ENCODE measurements at places on chromosomes 4 and X.
A peak's percentile ranks its signal among the peaks of the same experiment; 100 is the strongest.

DNA sequence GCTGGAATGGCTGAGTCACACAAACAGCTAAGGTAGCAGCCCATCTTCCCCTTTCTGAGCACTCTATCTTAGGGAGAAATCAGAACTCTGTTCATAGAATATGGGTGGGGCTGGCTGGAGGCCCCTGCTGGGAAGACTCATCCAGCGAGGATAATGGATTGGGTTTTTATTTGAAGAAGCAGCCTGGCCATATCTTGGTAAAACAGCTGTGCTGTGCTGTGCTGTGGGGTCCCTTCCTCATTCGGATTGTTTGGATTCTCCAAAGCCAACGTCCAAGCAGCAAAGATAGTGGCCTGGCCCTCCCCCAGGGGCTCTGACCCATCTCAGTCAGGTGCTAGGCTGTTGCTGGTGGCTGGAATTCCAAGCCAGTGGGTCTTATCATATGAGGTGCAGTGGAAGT is 63.8 kb downstream of the ZNF718 start:
- DNase-seq = no peak

GRCh38 chrX:24728530-24728929 is 34.8 kb downstream of the POLA1 start:
- no peak for DNase-seq

GRCh38 chr4:112144546-112145325 is 518 bp upstream of the FAM241A start:
- no peak for DNase-seq

DNA sequence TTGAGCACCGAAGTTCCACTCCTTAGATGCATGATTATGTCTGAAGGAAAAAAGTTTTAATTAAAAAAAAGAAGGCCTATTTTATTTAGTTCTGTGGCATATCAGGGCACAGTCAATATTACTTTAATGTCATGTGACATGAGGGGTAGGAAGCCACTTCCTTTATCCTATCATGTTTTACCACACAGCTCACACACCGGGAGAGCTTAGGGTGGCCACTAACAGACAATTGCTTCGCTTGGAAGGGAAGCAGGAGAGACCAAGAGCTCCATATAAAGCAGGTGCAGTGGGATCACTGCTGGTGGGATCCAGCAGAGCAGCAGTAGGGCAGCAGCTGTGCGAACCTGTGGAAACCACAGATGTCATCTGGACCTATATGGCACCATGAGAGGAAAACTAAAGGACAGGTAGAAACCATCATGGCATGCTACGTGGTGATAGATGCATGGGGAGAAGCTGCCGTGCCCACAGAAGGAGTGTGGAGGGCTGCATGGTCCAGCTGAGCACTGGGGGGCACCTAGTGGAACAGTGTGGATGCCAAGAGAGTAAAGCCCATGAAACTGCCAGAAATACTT is 52.0 kb downstream of the DTHD1 start:
- DNase-seq = no peak

DNA sequence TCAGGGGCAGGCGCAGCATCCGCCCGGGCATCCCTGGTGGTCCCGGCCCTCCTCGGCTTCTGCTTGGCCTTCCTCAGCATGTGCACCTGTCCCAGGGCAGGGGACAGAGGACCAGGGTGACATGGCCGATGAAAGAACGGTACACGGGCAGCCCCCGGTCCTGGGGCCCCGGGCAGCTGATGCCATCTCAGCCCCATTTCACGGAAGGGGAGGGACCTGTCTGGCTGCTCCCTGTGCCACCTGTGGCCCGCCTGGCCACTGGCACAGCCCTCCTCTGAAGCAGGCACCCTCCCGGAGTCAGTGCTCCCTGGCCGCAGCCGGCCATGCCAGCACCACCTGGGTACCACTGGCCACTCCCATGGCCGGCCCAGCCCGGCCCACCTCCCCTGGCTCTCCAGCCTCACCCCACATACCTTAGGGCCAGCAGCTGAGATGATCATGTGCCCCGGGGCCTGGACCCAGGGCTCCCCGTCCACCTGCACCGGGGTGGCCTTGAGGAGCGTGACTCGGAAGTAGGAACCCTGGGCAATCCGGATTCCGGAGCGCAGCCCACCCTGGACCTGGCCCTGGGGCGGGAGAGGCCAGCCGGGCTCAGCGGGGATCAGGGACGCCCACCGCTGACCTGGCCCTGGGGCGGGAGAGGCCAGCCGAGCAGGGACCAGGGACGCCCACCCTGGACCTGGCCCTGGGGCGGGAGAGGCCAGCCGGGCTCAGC is 12.6 kb downstream of the DGKQ start:
- DNase-seq = no peak

DNA sequence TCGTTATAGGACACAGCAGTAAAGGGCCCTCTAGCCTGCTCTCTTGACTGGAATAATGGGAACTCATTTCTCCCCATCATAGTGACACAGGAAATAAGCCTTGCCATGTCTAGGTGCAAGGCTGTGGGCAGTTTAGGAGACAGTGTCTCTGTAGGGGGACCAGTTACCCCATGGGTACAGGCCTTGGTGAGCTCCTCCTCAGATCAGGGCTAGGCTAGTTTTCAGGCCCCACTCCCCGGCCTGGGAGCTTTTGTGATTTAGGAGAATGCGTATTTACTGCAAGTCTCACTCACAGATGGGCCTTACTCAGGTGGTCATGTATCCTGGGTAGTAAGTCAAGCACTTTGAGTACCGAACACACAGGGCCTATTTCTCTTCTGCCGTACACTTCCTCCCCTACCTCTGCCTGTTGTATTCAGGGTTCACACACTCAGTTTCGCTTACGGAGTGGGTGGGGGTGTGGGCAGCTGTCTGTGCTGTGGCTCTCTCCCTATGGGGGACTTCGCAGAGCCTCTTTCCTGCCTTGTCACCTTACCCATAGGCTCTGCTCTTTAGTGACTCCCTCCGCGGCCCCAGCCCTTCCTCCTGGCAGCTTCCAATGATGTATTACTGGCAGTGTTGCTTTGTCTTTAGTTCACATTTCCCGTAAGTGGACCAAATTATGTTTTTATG is 34.2 kb downstream of the FAM193A start:
- DNase-seq = no peak

DNA sequence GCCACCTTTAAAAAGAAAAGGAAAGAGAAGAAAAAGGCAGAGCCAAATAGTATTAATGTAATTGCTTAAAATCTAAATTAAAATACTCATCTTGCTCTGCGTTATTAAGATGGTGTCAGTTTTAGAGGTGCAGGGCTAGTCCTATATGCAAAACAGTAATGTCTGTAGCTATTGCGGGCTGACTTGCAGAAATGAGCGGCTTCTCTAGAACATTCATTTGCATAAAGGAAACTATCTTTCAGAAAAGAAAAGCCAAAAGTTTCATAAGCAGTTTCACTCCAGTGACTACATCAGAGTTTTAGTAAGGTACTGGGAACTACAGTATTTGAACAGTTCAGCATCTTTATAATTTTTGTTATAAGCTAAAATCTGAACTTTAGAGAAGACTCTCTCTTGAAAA is 6.0 kb downstream of the SMAD1 start:
- no peak for DNase-seq

DNA sequence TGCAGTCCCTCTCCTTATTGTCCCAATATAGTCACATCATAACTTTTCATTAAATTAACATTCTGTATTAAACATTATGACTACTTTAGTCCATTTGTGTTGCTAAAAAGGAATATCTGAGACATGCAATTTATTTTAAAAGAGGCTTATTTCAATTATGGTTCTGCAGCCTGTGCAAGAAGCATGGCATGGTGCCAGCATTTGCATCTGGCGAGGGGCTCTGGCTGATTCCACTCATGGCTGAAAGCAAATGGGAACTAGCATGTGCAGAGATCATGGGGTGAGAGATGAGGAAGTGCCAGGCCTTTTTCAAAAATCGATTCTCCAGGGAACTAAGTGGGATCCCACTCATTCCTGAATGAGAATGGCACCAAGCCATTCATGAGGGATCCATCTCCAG is 476.3 kb upstream of the RPS6KA3 start:
- DNase-seq = no peak

DNA sequence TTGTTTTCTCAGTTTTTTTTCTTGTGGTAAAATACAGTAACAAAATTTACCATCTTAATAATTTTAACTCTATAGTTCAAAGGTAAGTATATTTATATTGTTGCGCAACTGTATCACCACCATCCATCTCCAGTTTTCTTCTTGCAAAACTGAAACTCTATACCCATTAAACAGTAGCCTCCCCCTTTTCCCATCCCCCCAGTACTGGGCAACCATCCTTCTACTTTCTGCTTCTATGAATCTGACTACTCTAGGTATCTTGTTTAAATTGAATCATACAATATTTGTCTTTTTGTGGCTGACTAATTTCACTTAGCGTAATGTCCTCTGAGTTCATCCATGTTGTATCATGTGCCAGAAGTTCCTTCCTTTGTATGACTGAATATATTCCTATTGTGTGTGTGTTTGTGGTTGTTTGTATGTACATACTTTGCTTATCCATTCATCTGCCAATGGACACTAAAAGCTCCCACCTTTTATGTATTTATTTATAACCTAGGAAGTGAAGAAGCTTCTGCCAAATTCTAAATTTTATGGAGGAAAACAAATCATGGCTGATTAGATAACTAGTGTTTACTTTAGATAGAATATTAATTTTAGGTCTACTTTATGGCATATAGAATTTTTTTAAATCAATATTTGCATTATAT is 10.0 kb downstream of the ABHD18 start:
- no peak for DNase-seq

- DNase-seq = no peak
These were observed 137.3 kb upstream of the ANXA10 start for GRCh38 chr4:167955006-167955405.

DNA sequence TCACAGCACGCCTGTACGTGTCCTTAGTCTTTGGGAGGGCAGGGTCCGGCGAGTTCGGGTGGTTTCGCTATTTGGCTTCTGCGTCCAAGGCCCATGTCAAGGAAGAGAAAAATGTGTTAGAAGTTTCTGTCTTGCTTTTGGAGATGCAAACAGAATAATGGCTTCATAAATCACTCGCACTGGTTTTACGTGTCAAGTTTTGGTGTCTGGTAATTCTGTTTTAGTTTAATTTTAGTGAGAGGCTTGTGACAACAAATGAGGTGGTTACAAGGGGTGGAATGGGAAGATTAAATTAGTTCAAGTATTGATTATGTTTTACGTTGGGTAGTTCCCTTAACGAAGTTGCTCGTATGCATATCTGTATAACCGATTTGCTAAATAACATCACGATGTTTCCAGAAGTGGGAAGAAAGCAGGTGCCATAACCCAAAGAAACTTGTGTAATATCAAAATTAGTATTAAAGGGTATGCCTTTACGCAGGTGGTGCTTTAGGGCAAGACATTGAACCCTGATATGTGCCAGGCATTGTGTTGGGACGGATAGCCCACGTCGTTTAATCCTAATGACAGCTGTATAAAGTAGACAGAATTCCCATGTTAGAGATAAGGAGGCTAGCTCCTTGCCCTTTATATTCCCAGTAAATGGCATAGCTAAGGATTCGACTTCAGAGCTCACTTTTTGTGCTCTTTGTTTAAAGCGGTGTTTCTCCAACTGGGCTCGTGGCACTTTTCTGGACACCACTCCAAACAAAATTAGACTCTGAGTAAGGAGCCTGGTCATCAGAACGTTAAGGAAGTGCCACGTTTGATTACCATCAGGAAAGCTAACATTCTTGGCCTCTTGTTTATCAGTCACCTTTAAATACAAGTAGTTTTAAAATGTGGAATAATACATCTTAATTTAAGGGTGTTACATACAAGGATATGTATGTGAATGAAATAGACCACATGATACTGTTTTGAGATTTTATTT is 843 bp downstream of the RPL34 start:
- DNase-seq = no peak

GRCh38 chr4:77177199-77177598 is 20.2 kb downstream of the CCNG2 start:
- DNase-seq = no peak

DNA sequence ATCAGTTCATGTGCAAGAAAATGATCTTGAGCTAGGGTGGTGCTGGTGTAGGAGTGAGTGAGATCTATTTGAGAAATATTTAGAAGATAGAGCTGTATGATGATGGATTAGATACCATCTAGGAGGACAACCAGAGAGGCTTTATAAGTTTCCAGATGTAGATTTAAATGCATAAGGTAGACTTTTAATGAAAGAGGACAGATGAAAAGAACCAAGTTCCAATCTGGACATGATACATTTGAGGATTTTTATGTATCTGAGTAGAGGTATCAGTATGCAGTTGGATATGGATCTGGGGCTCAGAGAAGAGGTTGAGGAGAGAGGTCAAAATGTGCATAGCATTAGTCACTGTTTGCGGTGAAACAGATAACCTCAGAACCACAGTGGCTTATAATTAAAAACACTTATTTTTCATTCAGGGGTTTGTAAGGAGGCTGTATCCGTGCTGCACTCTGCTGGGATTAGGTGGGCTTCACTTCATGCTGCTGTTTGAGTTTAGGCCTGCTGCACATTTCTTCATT is 348.7 kb downstream of the BMPR1B start:
- DNase-seq = no peak

DNA sequence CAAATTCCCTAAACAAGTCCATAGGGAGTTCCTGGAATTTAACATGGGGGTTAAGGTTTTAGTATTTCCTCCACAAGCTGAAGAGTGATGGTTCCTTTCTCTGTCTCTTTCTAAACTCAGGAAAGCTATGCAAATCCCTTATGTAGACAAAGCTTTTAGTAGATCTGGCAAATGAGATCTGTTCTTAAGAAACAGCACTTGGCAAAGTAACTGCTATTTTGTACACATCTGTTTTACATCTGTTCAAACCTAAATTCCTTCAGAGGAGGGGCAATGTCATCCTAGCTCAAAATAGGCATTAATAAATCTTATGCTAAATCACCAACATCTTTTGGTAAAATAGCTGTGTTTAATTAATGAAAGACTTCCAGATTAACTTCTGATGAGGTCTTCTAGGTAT is 137.8 kb upstream of the TBC1D9 start:
- DNase-seq = no peak

- no peak for DNase-seq
These were observed 119.8 kb downstream of the PPARGC1A start for GRCh38 chr4:23770011-23770410.

GRCh38 chr4:14529653-14530052 is 472.6 kb upstream of the CPEB2 start:
- peak; percentile 47 for DNase-seq

- DNase-seq = no peak
These were observed 1930.8 kb downstream of the C4orf33 start for GRCh38 chr4:131026771-131027170.

DNA sequence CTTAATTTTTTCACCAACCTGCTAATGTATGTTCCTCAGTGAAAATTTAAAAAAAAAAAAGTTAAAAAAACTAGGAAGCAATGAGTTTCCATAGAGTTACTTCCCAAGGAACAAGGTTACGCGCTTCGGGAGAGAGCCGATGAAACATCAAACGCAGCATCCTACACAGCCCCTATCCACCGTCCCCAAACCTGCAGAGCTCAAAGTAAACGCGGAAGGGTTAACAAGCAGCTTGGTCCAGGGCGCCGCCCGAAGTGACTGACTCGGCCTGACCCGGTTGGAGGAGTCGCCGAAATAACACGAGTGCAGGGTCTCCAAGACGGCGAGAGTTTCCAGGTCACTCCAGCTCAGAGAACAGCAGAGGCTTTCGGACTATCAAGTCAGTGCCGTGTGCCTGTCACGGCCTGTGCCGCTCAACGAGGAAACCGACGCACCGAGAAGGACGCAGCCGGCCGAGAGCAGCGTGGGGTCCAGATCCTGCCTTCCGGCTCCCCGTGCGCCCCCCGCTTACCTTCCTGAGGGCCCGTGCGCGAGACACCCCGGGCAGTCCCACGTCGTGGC is 512 bp downstream of the NOP14 start:
- DNase-seq = no peak

GRCh38 chrX:131830400-131831184 is 192.5 kb upstream of the STK26 start:
- peak; percentile 74 for DNase-seq

GRCh38 chr4:72564184-72564583 is 4.8 kb downstream of the ADAMTS3 start:
- DNase-seq = no peak

Data from AML-193 (cell line).